A549 (cell line): ENCODE measurements at places on chromosomes 1 and 21. TPM values are rescaled to one million over a fixed set of nuclear protein-coding genes. Genes with fewer than 3 reads are reported as not detected.

DNA sequence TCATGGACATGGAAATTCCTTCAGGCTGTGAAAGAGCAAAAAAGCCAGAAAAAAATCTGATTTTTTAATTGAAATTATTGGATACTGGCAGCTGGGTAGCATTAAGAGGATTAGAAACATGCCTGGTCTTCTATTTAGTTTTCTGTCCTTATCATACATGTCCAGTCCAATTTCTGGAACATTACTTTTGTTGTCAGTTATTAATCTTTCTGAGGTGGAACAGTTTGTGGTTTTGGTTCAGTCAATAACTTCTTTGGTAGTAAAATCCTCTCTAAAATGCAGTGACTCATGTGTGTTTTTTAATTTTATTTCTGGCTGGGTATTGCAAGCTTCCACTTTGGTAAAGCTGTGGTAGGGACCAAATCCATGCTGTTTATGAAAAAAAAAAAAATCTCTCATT, 687.0 kb upstream of the ADGRL2 start:
- DNase-seq, result no peak

GRCh38 chr1:237975376-237975775, 84.7 kb upstream of the ZP4 start:
- DNase-seq, result no peak

GRCh38 chr1:206856674-206857464, 8.6 kb upstream of the IL20 start:
- peak; percentile 43 for DNase-seq

GRCh38 chr1:68495968-68496679, 758 bp downstream of the DEPDC1 start:
- DNase-seq, result peak; percentile 12

DNA sequence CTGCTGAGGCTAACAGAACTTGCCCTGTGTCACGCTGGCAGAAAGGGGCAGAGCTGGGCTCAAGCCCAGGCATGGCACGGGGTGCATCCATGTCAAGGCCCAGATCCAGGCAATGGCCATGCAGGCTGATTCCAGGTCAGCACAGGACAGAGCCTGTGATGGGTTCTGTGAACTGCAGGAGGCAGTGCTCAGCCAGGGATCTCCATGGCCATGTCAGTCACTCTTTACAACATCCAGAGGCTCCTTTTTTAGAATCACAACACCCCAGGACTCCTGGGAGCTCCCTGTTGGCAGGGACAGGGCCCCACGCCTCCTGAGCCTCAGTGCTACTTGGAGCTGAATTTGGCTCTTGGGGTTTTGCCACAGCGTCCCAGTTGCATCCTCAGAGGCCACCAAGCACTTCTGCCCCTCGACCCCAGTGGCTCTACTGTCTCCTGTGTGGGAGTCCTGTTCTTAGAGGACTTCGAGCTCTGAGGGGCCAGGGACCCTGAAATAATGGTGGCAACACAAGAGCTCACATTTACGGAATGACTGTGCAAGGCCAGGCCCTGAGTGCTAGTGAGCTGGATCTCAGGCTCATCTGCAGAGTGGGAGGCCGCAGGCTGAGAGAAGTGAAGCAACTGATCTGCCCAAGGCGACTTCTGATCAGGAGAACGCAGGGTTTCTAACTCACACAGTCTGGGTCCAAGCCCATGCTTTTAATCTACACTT, 211.5 kb downstream of the TRABD2B start:
- peak; percentile 8 for DNase-seq

GRCh38 chr1:65998763-65999583, 206.3 kb downstream of the PDE4B start:
- DNase-seq, result no peak

- no peak for DNase-seq
These were observed 34.3 kb downstream of the PCNX2 start for GRCh38 chr1:233261206-233261605.

DNA sequence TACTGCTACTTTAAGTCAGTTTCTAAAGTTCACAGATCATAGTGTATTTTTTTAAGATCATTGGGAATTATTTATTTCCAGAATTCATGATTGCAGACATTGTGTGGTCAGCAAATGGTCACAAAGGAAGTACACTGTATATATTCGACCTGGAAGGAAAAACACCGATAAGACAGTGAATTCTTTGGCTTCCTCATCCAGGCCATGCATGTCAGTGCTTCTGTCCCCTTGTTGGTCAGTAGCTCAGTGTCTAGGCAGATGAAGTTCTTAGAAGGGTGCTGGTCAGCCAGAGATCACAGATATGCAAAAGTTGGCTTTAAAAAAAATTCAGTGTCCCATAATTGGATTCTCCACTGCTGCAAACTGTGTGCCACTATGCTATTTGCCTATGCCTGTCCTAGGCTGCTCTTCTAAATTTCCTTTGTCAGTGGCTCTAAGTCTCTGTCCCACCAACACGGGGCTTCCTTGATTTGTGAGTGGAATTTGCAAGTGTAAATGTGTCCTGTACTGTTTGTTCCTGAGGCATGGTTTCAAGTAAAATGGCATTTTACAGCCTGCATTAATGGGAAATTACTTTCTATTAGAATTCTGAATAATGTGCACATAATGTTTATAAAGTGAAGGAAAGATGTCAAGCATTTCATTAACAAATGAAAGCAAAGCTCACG, 12.0 kb upstream of the VAMP4 start:
- DNase-seq, result no peak

- DNase-seq, result no peak
These were observed 40.4 kb upstream of the KCNH1 start for GRCh38 chr1:211174375-211174774.

DNA sequence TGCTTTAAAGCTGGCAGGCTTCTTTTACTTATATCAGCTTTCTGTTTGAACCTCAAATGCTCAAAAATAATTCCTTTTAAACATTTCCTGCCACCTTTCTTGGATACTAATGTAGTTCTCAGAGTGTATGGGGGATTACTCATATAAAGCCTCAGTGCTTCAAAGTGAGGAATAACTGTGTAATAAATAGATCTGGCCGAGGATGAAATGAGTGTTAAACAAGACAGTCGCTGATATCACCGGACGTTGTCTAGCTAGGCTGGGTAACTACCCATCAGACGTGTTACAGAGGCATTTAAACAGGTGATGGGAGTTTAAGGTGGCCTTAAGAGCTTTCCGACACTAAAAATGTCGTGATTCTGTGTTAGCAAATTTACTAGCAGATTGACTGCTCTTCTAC, 53.1 kb downstream of the VANGL2 start:
- DNase-seq, result no peak

- no peak for DNase-seq
These were observed 8.8 kb upstream of the CAMSAP2 start for GRCh38 chr1:200729863-200730262.

LCE1A gene
- polyA plus RNA-seq, result not detected in 3 replicates

TRIM45 gene
- 2.1 to 3.0 TPM (median 2.9 TPM) in 3 replicates for polyA plus RNA-seq

RNF207 gene
- polyA plus RNA-seq, result 24.6 to 28.0 TPM (median 27.6 TPM) in 3 replicates

PIGR gene
- not detected in 3 replicates for polyA plus RNA-seq

ATP1A2 gene
- 0.10 to 0.13 TPM in 2 of 3 replicates, not detected in the other for polyA plus RNA-seq

TGFB2 gene
- 29.7 to 40.6 TPM (median 34.0 TPM) in 3 replicates for polyA plus RNA-seq

CLCNKA gene
- 0.05 to 0.07 TPM (median 0.06 TPM) in 3 replicates for polyA plus RNA-seq

DNASE2B gene
- not detected in 3 replicates for polyA plus RNA-seq
